ENCODE measurements at places on chromosomes 4 and X. TPM values are rescaled to one million over a fixed set of nuclear protein-coding genes. Genes with fewer than 3 reads are reported as not detected.

Gene MSANTD1
- 0.08 TPM for total RNA-seq

- no peaks in the 10 kb centered on the region for H3K36me3 ChIP-seq
- H3K4me1 ChIP-seq: no peaks in the 10 kb centered on the region
- no peak for DNase-seq
- H3K27ac ChIP-seq: no peak overlapping the region
Observed at GRCh38 chr4:19677211-19677610, 574.5 kb upstream of the SLIT2 start.

DNA sequence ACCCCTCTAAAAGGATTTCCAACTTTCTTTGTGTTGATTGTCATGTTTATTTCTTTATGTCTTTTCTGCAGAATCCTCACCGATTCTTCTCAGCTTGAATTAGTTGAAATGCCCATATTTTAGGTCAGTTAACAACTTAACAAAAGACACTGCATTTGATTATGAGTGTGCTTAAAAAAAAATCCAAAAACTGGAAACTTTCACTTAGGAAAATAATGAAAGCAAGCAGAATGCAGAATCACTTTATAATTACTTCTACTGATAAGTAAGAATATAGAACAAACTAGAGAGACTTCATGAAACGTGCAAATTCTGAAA is 111.0 kb upstream of the PTPN13 start:
- H3K4me3 ChIP-seq: peak overlapping the region; percentile 6
- no peak for DNase-seq
- no peak overlapping the region for H3K27ac ChIP-seq
- H3K27me3 ChIP-seq: no peaks in the 10 kb centered on the region
- H3K36me3 ChIP-seq: no peaks in the 10 kb centered on the region

Gene MOB1B
- total RNA-seq: 20.4 TPM

GRCh38 chr4:118344801-118345200 is 8.0 kb downstream of the PRSS12 start:
- DNase-seq: peak; percentile 15
- H3K4me1 ChIP-seq: no peaks in the 10 kb centered on the region
- no peak overlapping the region for H3K4me3 ChIP-seq
- H3K36me3 ChIP-seq: no peaks in the 10 kb centered on the region
- H3K27ac ChIP-seq: no peak overlapping the region

DNA sequence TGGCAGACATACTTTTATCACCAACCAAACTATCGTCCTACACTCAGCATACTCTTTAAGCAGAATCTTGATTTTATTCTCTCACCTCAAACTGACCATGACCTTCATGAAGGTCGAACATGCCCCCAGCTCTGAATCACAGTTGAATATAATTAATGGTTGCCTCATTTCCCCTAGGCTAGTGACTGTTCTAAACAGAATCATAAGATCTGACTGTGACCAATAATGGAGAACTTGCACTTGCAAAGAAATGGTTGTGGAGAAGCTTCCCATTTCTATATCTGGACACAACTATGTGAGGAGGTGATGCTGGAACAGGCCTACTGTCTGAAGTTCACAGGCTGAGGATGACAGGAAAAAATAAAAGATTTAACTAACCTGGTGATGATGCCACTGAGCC is 85.1 kb downstream of the PDGFC start:
- H3K27ac ChIP-seq: no peak overlapping the region
- H3K36me3 ChIP-seq: no peaks in the 10 kb centered on the region
- H3K27me3 ChIP-seq: no peaks in the 10 kb centered on the region
- no peak overlapping the region for H3K4me3 ChIP-seq
- DNase-seq: no peak

- H3K27ac ChIP-seq: no peak overlapping the region
- no peaks in the 10 kb centered on the region for H3K27me3 ChIP-seq
- peaks cover 6% of the 10 kb centered on the region for H3K4me1 ChIP-seq
- DNase-seq: no peak
- no peak overlapping the region for H3K4me3 ChIP-seq
- no peaks in the 10 kb centered on the region for H3K36me3 ChIP-seq
Observed at GRCh38 chr4:17512973-17513665, 1.2 kb upstream of the QDPR start.

GRCh38 chrX:151985955-151986354 is 11.5 kb upstream of the GABRE start:
- H3K27me3 ChIP-seq: no peaks in the 10 kb centered on the region
- H3K27ac ChIP-seq: no peak overlapping the region
- no peak overlapping the region for H3K4me3 ChIP-seq
- DNase-seq: no peak

Gene SH3BGRL
- total RNA-seq: 54.0 TPM

Gene ABCG2
- 0.35 TPM for total RNA-seq
